ENCODE measurements at places on chromosomes 1 and 21. TPM values are rescaled to one million over a fixed set of nuclear protein-coding genes. Genes with fewer than 3 reads are reported as not detected.

PFKFB2 gene
- total RNA-seq: 1.4 TPM

MXRA8 gene
- 281 TPM for total RNA-seq

GJA8 gene
- not detected for total RNA-seq

GJA4 gene
- 0.39 TPM for total RNA-seq

LCE1A gene
- not detected for total RNA-seq

AHCTF1 gene
- total RNA-seq: 16.7 TPM

SPRR3 gene
- total RNA-seq: not detected

SH2D5 gene
- 0.56 TPM for total RNA-seq

CFAP107 gene
- total RNA-seq: not detected

FAM131C gene
- total RNA-seq: not detected

U2AF1 gene
- total RNA-seq: 24.0 TPM

F13B gene
- not detected for total RNA-seq

SLAMF7 gene
- total RNA-seq: 2.7 TPM

EPHB2 gene
- 22.4 TPM for total RNA-seq

PM20D1 gene
- total RNA-seq: not detected

ILDR2 gene
- total RNA-seq: not detected

TCHH gene
- total RNA-seq: not detected

RSPH1 gene
- total RNA-seq: not detected

MPZL1 gene
- 56.5 TPM for total RNA-seq

C4BPB gene
- not detected for total RNA-seq

LCE1F gene
- total RNA-seq: not detected

ADCY10 gene
- 1.2 TPM for total RNA-seq

MINDY1 gene
- 18.1 TPM for total RNA-seq

OR2T33 gene
- not detected for total RNA-seq

TIMM17A gene
- 62.6 TPM for total RNA-seq

KCNQ4 gene
- 0.08 TPM for total RNA-seq

AQP10 gene
- under 0.01 TPM for total RNA-seq

All from epithelial cell of alveolus of lung (primary cell).